ENCODE measurements at places on chromosomes 11 and 22. TPM values are rescaled to one million over a fixed set of nuclear protein-coding genes. Genes with fewer than 3 reads are reported as not detected.
A peak's percentile ranks its signal among the peaks of the same experiment; 100 is the strongest.

DNA sequence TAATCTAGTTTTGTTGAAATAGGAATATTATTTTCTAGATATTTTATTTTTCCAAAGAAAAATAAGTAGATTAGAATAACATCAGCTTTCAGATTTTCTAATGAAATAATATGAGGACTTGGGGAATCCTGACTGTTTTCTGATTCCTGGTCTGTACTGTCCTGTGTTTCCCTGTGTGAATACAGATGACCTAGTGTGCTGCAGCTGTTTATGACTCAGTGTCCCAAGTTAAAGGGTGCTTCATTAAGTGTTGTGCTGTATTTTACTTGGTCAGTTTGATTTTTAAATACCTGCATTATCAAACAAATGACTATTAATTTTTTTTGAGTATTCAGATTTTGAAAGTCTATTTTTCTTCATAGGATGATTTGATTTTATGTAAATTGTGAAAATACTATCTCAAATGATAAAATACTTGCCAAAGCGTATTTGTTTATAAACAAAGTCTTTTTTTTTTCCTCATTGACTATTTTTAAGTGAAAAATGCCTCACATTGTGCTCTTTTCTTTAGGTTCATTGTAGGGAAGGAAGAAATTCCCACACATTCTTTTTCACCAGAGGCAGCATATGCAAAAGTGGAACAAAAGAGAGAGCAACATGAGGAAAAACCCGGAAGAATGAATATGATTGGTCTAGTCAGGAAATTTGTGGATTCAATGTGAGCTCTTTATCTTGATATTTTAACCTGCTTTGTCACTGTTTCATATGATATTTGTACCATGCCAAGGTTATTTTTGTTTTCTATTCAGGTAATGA is 264.2 kb downstream of the TMEM135 start:
- no peak overlapping the region for H3K4me3 ChIP-seq
- no peak overlapping the region for H3K27ac ChIP-seq
- DNase-seq = no peak
- peaks cover 6% of the 10 kb centered on the region for H3K36me3 ChIP-seq
- no peaks in the 10 kb centered on the region for H3K27me3 ChIP-seq

DNA sequence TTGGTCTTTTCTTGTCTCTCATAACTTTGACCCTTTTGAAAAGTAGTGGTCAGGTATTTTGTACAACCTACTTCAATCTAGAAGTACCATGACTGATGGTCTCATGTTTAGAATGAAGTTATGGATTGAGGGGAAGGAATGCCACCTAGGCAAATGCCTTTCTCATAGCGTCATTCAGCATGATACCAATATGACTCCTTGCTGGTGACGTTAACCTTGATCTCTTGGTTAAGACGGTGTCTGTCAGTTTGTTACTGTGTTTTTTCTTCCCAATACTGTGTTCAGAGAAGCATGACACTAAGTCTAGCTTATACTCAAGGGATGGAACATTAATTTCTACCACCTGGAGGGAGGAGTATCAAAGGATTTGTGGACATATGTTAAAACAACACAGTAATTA is 130.9 kb downstream of the KIF18A start:
- DNase-seq = no peak
- no peak overlapping the region for H3K27ac ChIP-seq
- H3K27me3 ChIP-seq = no peaks in the 10 kb centered on the region

The KRTAP5-8 gene
- not detected for total RNA-seq

- peaks cover 1% of the 10 kb centered on the region for H3K36me3 ChIP-seq
- no peak for DNase-seq
- H3K4me3 ChIP-seq = no peak overlapping the region
- H3K27me3 ChIP-seq = no peaks in the 10 kb centered on the region
- H3K4me1 ChIP-seq = no peaks in the 10 kb centered on the region
These were observed 225.6 kb downstream of the TMEM135 start for GRCh38 chr11:87263264-87263838.

- H3K27ac ChIP-seq = no peak overlapping the region
- H3K4me3 ChIP-seq = no peak overlapping the region
- H3K36me3 ChIP-seq = no peaks in the 10 kb centered on the region
- H3K4me1 ChIP-seq = peaks cover 2% of the 10 kb centered on the region
These were observed 15.0 kb upstream of the CYB5R2 start for GRCh38 chr11:7688238-7688826.

The CALCA gene
- not detected for total RNA-seq

DNA sequence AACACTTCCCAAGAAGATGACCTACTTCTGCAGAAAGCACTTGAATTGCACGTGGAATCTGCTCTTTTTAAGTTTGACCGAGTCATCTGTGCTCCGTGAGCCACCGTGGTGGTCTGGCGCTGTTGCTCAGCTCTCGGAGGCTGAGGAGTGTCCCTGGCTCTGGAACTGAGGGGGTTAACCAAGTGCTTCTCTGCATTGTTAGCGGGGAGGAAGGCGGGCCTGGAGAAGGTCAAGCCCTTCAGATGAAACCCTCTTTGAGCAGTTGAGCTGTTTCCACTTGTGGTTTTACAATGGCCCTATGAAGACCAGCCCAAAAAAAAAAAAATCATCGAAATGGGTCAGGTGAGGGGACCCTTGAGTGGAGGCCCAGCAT is 286.4 kb downstream of the NTM start:
- H3K4me3 ChIP-seq = no peak overlapping the region
- no peaks in the 10 kb centered on the region for H3K4me1 ChIP-seq
- no peaks in the 10 kb centered on the region for H3K27me3 ChIP-seq

- H3K4me1 ChIP-seq = no peaks in the 10 kb centered on the region
- no peaks in the 10 kb centered on the region for H3K36me3 ChIP-seq
- no peaks in the 10 kb centered on the region for H3K27me3 ChIP-seq
- H3K4me3 ChIP-seq = no peak overlapping the region
- no peak for DNase-seq
These were observed 810.0 kb downstream of the TBC1D22A start for GRCh38 chr22:47572443-47572842.

The OR10D3 gene
- total RNA-seq = not detected

The DLG2 gene
- 1.4 TPM for total RNA-seq

GRCh38 chr22:22406445-22407027 is 102.0 kb downstream of the ZNF280B start:
- peaks cover 2% of the 10 kb centered on the region for H3K4me1 ChIP-seq
- H3K36me3 ChIP-seq = no peaks in the 10 kb centered on the region
- DNase-seq = no peak
- no peak overlapping the region for H3K4me3 ChIP-seq

The CASP12 gene
- not detected for total RNA-seq

The TRPM5 gene
- not detected for total RNA-seq

The KCNQ1OT1 gene
- total RNA-seq = 0.33 TPM

- H3K27me3 ChIP-seq = peaks cover 41% of the 10 kb centered on the region
- H3K27ac ChIP-seq = no peak overlapping the region
- H3K36me3 ChIP-seq = no peaks in the 10 kb centered on the region
- no peak overlapping the region for H3K4me3 ChIP-seq
- no peak for DNase-seq
- no peaks in the 10 kb centered on the region for H3K4me1 ChIP-seq
These were observed 21.3 kb downstream of the OR10A6 start for GRCh38 chr11:7909585-7910285.

- no peak overlapping the region for H3K4me3 ChIP-seq
- H3K27ac ChIP-seq = no peak overlapping the region
- no peaks in the 10 kb centered on the region for H3K36me3 ChIP-seq
- no peaks in the 10 kb centered on the region for H3K27me3 ChIP-seq
- no peak for DNase-seq
These were observed 66.0 kb upstream of the KIRREL3 start for GRCh38 chr11:127066401-127067090.

- peaks cover 9% of the 10 kb centered on the region for H3K4me1 ChIP-seq
- no peak overlapping the region for H3K27ac ChIP-seq
- no peaks in the 10 kb centered on the region for H3K36me3 ChIP-seq
- DNase-seq = no peak
- no peaks in the 10 kb centered on the region for H3K27me3 ChIP-seq
These were observed 12.6 kb downstream of the PPARA start for GRCh38 chr22:46162771-46163556.

- no peak overlapping the region for H3K4me3 ChIP-seq
- H3K36me3 ChIP-seq = peaks cover 1% of the 10 kb centered on the region
- no peak overlapping the region for H3K27ac ChIP-seq
These were observed 10.6 kb downstream of the MICAL2 start for GRCh38 chr11:12121011-12121410.

- H3K4me1 ChIP-seq = peaks cover 35% of the 10 kb centered on the region
- no peak for DNase-seq
- no peak overlapping the region for H3K4me3 ChIP-seq
These were observed 66.5 kb upstream of the GRAMD1B start for GRCh38 chr11:123363556-123363955.

- no peak overlapping the region for H3K4me3 ChIP-seq
- no peak for DNase-seq
- H3K4me1 ChIP-seq = no peaks in the 10 kb centered on the region
- no peaks in the 10 kb centered on the region for H3K36me3 ChIP-seq
- peaks cover 19% of the 10 kb centered on the region for H3K27me3 ChIP-seq
These were observed 156.1 kb upstream of the NECTIN1 start for GRCh38 chr11:119885067-119885466.

- H3K4me1 ChIP-seq = peaks cover 49% of the 10 kb centered on the region
- H3K27me3 ChIP-seq = no peaks in the 10 kb centered on the region
- no peak overlapping the region for H3K4me3 ChIP-seq
- DNase-seq = no peak
- no peak overlapping the region for H3K27ac ChIP-seq
These were observed 275.3 kb downstream of the ETS1 start for GRCh38 chr11:128311742-128312719.

DNA sequence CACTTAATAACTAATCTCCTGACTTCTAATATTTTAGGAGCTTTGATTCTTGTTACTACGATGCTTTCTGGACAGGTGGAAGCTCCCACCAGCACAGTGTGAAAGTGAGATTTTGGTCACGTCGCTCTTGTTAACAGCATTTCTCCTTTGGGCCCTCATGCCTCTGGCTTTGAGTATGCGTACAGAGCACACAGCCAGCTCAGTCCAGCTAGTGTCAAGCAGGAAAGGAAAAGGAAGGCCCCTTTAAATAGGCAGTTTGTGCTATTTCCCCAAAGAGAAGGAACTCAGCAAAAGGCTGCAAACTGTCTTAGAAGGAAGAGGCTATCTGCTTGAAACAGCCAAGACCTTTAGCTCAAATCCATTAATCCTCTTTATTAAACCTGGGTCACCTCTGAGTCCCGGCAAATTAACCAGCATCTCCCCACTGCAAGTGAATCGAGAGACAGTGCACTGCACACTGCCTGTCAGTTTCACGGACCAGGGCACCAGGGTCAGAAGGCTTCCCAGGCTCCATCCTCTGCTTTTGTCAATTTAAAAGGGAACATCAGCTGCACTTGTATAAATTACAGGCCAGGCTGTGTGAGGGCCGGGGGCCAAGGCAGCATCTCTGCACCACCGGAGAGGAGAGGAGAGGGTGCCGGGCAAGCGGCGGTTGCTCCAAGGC is 34.7 kb downstream of the OPCML start:
- H3K4me3 ChIP-seq = no peak overlapping the region
- no peak overlapping the region for H3K27ac ChIP-seq
- H3K4me1 ChIP-seq = no peaks in the 10 kb centered on the region

GRCh38 chr11:12577725-12578644 is 96.2 kb upstream of the TEAD1 start:
- H3K36me3 ChIP-seq = no peaks in the 10 kb centered on the region
- no peak overlapping the region for H3K27ac ChIP-seq
- no peak overlapping the region for H3K4me3 ChIP-seq
- no peak for DNase-seq
- peaks cover 20% of the 10 kb centered on the region for H3K27me3 ChIP-seq

- DNase-seq = no peak
- H3K27ac ChIP-seq = no peak overlapping the region
- H3K36me3 ChIP-seq = no peaks in the 10 kb centered on the region
- no peaks in the 10 kb centered on the region for H3K27me3 ChIP-seq
- H3K4me1 ChIP-seq = no peaks in the 10 kb centered on the region
These were observed 28.8 kb downstream of the FAT3 start for GRCh38 chr11:92253421-92253820.

- no peak overlapping the region for H3K4me3 ChIP-seq
- H3K4me1 ChIP-seq = no peaks in the 10 kb centered on the region
- no peak overlapping the region for H3K27ac ChIP-seq
These were observed 34.7 kb downstream of the LDHAL6A start for GRCh38 chr11:18490319-18490718.

- DNase-seq = no peak
- H3K36me3 ChIP-seq = no peaks in the 10 kb centered on the region
- H3K4me3 ChIP-seq = no peak overlapping the region
- H3K4me1 ChIP-seq = peaks cover 37% of the 10 kb centered on the region
- H3K27ac ChIP-seq = no peak overlapping the region
These were observed 42.8 kb downstream of the ETS1 start for GRCh38 chr11:128544471-128545051.

DNA sequence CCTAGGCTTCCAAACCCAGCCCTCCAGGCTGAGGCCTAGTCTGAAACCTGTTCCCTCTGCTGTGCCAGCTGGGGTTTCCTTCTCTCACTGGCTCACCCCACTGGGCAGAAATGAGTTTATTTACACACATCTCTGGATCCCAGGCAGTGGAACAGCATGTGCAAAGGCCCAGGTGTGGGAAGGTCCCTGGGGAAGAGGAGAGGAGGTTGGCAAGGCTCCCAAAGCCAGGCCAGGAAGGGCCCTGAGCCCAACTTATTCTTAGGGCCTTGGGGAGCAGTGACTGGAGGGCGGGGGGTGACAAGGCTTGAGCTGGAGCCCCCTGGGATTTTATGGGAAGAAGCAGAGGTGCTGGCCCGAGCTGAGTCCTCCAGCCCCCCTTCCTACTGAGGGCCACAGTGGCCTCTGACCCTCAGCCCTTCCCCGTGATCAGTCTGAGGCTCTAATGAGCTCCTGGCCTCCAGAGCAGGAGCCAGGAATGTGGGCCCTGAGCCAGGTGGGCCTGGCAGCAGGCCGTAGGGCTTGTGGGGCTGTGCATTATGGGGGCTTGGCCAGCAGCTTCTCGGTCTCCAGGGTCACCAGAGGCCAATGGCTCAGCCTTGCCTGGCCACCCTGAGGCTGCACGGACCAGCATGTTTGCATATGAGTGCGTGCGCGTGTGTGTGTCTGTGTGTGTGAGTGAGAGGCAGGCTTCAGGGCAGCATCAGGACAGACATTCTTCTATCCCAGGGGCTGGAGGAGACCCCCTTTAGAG is 2.9 kb downstream of the MYO7A start:
- peaks cover 4% of the 10 kb centered on the region for H3K36me3 ChIP-seq
- peaks cover 22% of the 10 kb centered on the region for H3K27me3 ChIP-seq
- H3K4me1 ChIP-seq = peaks cover 13% of the 10 kb centered on the region
- no peak overlapping the region for H3K27ac ChIP-seq
- no peak overlapping the region for H3K4me3 ChIP-seq

DNA sequence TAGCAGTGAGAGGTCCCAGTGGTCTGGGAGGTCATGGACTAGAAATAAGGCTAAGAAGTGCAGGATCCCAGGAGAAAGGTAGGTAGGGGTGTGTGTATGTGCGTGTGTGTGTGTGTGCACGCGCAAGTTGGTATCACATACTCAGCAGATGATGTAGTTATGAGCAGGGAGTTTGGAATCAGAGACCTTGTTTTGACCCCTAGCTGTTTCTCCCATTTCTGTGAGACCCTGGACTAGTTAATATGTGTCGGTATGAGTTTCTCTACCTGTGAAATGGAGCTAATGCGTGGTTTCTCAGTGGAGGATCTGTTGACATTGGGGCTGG is 1.3 kb downstream of the SERPING1 start:
- H3K4me3 ChIP-seq = no peak overlapping the region
- no peak overlapping the region for H3K27ac ChIP-seq
- DNase-seq = no peak
- H3K27me3 ChIP-seq = peaks cover 49% of the 10 kb centered on the region
- no peaks in the 10 kb centered on the region for H3K36me3 ChIP-seq

GRCh38 chr11:44564166-44564565 is 1.3 kb upstream of the CD82 start:
- H3K4me3 ChIP-seq = peak overlapping the region; percentile 78
- peaks cover 11% of the 10 kb centered on the region for H3K36me3 ChIP-seq
- DNase-seq = no peak
- no peak overlapping the region for H3K27ac ChIP-seq

The APOBEC3B gene
- 32.8 TPM for total RNA-seq

- H3K27ac ChIP-seq = no peak overlapping the region
- H3K27me3 ChIP-seq = peaks cover 27% of the 10 kb centered on the region
- DNase-seq = no peak
- no peaks in the 10 kb centered on the region for H3K4me1 ChIP-seq
- no peaks in the 10 kb centered on the region for H3K36me3 ChIP-seq
These were observed 86.1 kb downstream of the YAP1 start for GRCh38 chr11:102196351-102196750.

Data from activated CD8-positive, alpha-beta memory T cell treated with anti-CD3 and anti-CD28 coated beads, Interleukin-2, amount 10 ng/mL, durations not matched to agents 7 days and 5 days (primary cell).